Upper lobe of right lung (tissue), 1 donor: ENCODE measurements at places on chromosomes 5 and 9.

GRCh38 chr5:90585337-90585986 is 26.9 kb downstream of the ADGRV1 start:
- DNase-seq, result no peak

DNA sequence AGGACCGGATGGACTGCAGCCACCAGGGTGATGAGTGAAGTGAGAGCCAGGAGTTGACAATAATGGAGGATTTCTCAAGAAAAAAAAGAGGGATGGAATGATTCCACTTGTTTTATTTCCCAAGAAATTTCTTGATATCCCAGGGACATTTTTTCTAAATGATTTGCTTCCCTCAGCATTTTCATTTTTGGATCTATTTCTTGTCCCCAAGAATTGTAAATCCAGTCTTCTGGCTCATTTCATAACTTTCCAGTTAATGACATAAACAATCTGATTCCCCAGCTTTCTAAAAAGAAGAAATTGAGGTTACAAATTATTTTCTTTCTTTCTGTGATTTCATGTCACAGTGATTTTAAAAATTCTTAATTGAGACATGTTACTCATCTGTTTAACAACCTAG is 446.5 kb downstream of the PRR16 start:
- DNase-seq, result no peak

DNA sequence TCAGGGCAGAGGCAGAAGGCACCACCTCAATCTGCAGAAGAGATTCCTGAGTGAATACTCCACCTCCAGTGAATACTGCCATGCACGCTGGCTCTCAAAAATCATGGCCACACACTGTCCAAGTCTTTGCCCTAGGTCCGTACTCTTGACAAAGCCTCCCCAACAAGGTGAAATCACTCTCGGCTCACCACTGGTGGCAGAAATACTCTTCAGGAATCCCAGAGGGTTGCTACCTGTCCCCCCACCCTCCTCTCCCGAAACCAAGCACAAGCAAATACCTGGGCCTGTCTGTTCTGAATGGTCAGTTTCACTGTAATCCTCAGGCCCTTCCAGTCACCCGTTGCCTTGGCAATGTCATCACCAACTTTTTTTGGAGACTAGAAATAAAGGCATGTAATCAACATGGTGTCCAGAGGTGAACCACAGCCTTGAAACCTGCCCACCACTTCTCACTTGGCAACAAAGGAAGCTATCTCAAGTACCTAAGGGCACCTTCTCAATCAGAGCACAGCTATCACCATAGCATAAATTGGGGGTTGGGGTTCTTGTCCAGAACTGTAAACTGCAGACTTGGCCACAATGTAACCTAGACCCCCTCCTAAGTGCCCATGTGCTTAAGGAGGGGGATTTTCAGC is 1.8 kb downstream of the RPL12 start:
- no peak for DNase-seq

DNA sequence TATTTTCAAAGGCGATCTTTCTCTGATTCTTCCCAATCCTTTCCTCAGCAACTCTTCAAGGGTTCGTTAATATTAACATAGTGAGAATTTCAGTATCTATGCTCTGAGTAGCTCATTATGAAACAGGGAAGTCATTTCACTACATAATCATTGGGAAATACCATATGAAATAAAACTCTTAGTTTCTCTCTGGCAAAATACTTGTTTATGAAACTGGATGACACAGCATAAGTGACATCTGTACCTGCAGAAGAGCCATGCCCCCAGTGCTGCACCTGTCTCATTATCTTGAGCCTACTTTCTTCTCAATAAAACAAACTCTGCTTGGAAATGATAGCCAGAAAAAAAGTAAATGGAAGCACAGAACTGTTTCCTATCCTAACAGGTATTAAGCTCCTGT is 33.8 kb upstream of the OTULIN start:
- DNase-seq, result no peak

- no peak for DNase-seq
Measured at GRCh38 chr5:160116991-160117390, 2.3 kb downstream of the PWWP2A start.

- no peak for DNase-seq
Measured at GRCh38 chr5:90170261-90170660, 239.3 kb downstream of the CETN3 start.

DNA sequence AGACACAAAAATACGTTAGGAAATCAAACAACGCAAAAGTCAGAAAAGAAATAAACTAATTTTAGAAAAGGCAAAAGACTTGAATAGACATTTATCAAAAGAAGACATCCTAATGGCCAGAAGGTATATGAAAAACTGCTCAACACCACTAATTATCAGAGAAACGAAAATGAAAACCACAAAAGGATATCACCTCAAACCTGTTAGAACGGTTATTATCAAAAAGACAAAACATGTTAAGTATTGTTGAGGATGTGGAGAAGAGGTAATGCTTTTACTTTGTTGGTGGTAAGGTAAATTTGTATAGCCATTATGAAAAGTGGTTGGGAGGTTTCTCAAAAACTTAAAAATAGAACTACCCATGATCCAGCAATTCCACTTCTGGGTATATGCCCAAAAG is 230.0 kb upstream of the RGMB start:
- DNase-seq, result no peak

- DNase-seq, result no peak
Measured at GRCh38 chr5:16810208-16810854, 125.8 kb downstream of the MYO10 start.

DNA sequence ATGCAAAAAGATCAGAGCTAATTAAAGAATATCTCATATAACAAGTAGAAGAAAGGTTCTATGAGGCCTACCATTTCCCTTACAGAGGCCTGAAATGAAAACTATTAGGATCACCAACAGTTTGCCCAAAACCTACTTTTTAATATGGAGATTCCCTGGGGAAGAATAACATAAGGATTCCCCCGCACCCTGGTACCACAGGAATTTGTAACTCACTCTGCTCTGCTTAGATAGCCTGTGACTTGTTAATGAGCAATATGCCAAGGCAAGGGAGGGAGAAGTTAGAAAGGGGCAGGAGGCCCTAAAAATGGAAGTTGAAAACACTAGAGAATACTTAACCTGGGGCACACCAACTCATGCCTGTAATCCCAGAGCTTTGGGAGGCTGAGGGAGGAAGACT is 107.0 kb downstream of the CDH6 start:
- no peak for DNase-seq

DNA sequence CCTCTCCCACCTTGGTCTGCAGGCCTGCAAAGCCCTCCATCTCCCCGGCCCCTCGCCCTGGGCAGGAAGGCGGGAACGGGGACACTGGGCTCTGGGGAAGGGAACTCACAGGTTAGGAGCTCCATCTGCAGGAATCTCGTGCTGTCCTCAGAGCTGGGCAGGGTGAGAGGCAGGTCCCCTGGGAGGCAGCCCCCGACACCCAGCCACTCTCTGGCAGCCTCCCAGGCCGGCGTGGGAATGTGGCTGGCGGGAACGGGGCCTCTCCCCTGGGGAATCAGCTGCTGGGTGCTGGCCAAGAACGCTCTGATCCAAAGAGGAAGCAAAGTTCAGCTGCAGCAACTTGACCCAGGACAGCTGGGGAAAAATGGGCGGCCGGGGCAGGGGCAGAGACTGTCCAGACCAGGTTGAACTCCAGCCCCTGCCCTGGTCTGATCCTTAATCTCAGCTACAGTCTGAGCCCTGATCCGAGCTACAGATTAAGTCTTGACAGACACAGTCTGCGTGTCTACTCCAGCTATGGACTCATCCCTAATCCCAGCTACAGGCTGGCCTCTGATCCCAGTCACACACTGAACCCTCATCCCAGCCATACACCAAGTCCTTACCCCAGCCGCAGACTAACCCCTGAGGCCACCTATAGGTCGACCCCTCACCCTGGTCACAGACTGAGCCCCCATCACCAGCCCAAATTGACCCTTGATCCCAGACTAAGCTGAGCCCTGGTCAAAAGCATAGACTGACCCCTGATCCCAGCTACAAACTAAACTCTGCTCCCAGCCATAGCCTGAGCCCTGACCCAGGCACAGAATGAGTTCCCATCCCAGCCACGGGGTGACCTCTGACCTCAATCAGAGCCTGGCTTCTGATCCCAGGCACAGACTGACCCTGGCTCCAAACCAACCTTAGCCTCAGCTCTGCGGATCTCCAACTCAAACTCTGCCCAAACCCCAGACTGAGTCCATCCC is 37.3 kb upstream of the EGFL7 start:
- DNase-seq, result peak; percentile 90

DNA sequence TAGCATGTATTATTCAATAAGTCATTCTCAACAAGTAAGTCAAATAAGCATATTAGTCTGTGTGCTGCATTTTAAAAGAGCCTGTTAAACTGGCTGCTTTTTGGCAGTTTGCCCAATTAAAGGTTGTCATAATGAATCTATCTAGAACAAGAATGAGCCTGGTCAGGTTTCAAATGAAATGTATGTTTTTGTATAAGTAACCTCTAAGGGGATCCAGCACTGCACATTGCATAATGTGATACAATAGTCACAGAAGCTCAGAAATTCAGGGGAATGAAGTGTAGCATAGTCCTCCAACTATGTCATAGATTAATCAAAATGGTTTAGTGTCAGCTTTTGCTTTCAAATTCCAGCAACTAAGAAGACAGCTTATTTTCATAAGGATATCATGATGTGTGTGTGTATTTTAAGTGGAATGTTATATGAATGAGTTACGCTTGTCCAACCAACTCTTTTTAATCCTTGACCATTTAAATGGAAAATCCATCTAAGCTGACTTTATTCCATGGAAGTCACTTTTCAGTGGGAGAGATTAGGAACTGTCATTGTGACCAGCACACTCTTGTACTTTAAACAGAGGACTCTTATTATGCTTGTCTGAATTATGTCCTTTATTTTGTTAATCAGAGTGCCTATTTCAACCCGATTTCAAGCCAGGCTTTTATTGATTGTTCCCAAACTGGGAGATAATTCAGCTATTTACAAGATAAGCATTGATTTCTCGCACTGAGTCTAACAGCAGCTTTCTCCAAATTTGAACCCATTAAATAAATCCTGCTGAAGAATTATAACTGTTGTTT is 283.9 kb upstream of the ADAMTSL1 start:
- no peak for DNase-seq

GRCh38 chr5:141811287-141812155 is 66.7 kb downstream of the PCDH1 start:
- DNase-seq, result no peak

DNA sequence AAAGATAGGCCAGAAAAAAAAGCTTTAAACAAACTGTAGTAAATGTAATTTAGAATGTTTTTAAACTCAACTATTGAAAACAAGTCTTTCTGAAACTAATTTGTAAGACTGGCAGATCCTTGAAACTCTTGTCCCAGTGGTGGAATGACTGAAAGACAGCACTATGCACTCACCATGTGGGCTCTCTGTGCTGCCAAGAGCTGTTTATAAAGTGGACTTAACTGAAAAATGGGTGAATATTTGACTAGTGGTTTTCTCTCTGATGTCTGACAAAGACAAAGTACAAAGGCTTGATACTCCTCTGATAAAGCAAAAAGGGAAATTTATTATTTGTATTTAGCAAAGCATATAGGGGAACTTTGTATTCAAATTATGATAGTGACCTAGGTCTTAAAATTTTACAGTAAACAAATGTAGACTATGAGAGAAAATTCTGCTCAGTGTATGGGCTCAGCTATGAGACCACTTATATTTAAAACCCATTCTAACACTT is 635.4 kb downstream of the NR2F1-AS1 start:
- no peak for DNase-seq

GRCh38 chr5:116773926-116774325 is 199.3 kb upstream of the SEMA6A start:
- no peak for DNase-seq

DNA sequence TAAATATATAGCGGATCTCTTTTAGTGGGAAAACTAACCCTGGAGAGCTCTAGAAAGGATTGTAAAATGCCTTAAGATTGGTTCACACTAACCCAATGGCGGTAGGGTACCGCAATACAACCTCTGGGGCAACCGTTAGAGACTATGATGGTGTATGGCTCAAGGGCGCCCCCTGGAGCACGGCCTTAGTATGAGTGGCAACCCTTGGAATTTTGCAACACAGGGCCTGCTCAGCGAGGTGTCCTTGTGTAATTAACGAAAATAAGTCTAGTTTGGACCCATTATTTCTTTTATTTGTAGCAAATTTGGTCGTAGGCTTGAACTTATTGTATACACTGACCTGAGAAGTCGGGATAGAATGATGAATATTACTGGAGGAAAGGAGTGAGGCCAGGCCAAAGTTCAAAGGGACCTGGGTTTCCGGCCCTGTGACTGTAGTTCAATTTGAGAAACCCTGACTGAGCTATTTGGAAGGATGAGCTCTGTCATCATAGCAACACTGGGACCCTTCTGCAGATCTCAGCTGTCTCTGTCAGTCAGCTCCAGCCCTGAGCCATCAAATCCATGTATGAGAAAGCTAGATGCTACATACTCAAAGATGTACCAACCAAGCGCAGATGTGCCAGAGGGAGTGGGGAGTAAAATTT is 54.8 kb downstream of the CAMK4 start:
- peak; percentile 79 for DNase-seq

- DNase-seq, result no peak
Measured at GRCh38 chr5:56112526-56113121, 117.9 kb upstream of the IL6ST start.

GRCh38 chr5:39201160-39201780 is 18.1 kb downstream of the FYB1 start:
- DNase-seq, result no peak

DNA sequence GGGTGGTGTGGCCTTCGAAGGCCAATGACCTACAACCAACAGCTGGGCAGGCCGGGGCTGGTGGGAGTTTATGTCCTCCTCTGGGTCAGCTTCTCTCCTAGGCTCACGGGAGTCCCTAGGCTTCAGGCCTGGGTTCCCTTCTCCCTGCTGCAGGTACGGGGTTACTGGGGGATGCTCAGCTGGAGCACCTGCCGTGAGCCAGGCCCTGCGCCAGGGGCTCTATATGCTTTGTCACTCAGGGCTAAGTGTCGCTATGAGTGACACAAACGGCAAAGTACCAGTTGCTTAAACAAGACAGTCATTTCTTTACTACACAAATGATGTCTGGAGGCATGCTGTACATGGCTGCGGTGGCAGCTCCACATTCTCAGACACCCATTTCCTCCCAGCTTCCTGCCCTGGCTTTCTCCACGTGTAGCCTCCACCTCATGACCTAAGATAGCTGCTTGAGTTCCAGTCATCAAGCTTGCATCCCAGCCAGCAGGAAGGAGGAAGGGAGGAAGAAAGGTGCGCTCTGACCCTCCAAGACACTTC is 22.5 kb upstream of the NINJ1 start:
- no peak for DNase-seq

- DNase-seq, result no peak
Measured at GRCh38 chr9:127219520-127219919, 45.1 kb upstream of the GARNL3 start.

- DNase-seq, result no peak
Measured at GRCh38 chr9:116842658-116843057, 155.6 kb downstream of the TRIM32 start.

DNA sequence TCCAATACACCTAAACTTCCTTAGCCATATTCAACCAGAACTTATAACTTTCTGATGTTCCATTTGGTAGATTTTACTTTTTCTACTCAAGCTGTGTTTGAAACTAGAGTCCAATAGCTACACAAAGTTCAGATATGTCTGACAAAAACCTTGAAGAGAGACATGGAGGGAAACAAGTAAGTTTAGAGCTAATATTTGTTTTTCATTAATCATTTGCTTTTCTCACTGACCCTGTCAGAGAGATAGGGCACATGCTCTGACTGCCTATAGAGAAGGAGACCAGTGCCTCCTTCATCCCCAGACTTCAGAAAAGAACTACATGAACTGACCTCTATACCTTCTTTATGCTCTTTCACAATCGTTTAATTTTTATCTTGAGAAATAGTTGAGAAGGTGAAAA is 157.0 kb upstream of the PPP1R2B start:
- DNase-seq, result no peak
